ENCODE measurements at places on chromosomes 16 and 17.

DNA sequence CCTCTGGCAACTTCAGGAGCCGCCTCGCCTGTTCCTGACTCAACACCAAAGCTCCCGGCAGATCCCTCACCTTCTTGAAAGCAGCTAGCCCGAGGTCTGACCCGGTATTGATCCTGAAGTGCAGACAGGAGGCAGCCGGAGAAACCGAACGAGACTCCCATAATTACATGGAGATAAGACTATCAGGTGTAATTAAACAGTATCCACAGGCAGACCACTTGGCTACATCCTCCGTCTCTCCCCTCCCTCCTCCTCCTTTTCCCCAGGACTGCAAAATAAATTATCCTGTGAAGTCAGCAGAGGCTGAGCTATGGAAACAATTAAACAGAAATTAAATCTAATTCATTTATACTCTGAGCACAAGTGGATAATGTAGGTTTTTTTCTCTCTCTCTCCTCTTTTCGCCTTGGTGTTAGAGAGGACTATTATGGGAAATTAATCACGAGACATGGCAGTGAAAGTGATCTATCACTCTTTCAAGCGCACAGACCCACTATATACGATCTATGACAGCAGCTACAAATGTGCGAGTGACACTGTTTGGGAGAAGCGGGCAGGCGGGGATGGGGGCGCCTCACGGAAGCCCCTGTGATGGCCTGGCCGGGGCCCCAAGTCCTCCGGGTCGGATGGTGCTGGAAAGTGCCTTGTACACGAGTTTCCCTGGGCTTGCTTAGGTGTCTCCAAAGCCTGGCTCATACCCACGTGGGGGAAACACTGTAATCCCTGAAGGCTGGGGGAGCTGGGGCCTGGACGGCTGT lies 92.8 kb downstream of the RBFOX3 start:
- DNase-seq: no peak

DNA sequence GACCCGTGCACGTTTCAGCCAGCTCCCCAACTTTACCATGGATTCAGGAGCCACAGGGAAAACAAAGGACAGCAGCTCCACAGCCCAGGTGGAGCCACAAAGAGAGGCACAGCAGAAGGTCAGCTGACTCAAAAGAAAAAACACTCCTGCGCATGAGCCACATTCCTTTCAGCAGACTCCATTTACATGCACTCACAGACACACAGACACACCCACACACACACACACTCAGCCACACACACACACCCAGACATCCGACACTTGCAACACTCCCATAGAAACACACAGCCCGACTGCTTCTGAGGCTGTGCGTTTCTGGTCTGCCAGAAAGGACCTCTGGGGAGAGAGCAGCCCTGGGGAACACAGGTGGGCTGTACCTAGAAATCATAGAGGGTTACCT lies 2335.5 kb downstream of the TP53TG3F start:
- no peak for DNase-seq

- peak; percentile 15 for DNase-seq
Observed at GRCh38 chr16:29962344-29962994, 590 bp downstream of the TMEM219 start.

DNA sequence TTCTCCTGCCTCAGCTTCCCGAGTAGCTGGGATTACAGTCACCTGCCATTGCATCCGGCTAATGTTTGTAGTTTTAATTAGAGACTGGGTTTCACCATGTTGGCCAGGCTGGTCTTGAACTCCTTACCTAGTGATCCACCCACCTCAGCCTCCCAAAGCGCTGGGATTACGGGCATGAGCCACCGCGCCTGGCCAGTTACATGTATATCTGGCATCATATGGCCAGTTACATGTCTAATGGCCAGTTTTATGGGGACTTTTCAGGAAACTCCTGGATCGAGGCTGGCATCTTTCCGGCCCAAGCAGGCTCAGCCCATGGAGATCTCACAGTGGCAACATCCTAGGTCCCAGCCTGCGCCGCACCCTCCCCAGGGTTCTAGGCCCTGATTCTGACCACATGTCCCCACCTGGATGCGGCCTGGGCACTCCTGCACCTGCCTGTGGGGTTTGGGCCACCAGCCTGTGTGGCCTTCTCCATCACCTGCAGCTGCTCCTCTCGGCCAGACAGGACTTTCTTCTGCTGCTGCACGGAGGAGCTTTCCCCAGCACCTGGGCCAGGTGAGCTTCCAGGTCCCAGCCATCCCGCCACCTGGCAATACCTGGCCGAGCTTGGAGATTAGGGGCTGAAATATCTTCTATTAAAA lies 1.3 kb upstream of the CIAO3 start:
- no peak for DNase-seq

- DNase-seq: no peak
Observed at GRCh38 chr17:5757314-5757907, 173.1 kb upstream of the NLRP1 start.

- no peak for DNase-seq
Observed at GRCh38 chr17:29246628-29247027, at the start of gene CRYBA1. TSS of gene CRYBA1 (plus strand) at chr17:29246859. CDS start at chr17:29246864, 5 bp downstream.

DNA sequence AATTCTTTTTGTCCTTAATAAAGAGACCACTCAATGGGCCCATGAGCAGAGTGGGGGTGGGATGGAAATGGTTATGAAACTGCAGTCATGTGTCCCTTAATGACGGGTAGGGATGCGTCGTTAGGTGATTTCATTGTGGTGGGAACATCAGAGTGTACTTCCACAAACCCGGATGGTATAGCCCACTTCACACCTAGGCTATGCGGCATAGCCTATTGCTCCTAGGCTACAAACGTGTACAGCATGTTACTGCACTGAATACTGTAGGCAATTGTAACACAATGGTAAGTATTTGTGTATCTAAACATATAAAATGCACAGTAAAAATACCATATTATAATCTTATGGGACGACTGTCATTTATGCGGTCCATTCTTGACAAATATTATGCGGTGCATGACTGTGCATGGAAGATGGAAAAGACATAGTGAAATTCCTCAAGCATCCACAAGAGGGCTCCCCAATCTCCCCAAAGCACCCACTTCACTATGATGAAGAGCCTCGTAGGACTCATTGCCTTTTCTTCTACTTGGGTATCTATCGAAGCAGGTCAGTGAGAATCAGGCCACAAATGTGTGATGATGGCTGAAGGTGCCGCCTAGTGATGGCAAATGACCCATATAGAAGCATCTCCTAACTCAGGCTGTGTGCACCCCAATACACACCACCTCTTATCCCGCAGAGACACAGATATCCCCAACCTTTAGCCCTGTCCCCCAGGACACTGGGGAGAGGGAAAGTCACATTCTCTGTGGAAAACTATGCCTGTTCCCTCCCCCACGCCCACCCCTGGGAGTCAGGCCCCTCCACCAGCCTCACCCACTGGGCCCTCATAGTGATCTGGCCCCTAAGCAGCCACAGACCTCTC lies 43.5 kb downstream of the TBX21 start:
- DNase-seq: peak; percentile 28

DNA sequence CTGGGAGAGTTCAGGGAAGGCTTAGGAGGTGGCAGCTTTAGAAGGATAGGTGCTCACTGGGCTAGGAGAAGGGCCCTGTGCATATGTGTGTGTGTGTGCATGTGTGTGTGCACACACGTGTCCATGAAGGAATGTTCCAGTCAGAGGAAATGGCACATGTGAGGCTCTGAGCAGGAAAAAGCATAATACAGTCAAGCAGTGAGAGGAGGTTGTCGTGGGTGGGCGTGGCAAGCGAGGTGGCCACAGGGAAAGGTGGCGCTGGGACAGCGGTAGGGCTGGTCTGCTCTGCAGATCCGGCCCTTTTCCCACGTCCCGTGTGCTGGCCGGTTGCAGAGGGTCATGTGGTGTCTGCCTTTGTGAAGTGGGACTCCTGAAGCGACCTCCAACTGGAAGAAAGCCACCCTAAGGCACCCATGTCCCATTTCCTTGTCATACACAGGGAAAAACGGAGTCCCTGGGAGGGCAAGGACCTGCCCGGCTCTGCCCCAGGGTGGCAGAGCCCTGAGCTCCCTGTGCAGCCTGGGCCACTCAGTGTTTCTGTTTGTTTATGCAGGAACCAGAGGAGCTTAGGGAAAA lies 40.1 kb downstream of the NT5M start:
- DNase-seq: no peak

DNA sequence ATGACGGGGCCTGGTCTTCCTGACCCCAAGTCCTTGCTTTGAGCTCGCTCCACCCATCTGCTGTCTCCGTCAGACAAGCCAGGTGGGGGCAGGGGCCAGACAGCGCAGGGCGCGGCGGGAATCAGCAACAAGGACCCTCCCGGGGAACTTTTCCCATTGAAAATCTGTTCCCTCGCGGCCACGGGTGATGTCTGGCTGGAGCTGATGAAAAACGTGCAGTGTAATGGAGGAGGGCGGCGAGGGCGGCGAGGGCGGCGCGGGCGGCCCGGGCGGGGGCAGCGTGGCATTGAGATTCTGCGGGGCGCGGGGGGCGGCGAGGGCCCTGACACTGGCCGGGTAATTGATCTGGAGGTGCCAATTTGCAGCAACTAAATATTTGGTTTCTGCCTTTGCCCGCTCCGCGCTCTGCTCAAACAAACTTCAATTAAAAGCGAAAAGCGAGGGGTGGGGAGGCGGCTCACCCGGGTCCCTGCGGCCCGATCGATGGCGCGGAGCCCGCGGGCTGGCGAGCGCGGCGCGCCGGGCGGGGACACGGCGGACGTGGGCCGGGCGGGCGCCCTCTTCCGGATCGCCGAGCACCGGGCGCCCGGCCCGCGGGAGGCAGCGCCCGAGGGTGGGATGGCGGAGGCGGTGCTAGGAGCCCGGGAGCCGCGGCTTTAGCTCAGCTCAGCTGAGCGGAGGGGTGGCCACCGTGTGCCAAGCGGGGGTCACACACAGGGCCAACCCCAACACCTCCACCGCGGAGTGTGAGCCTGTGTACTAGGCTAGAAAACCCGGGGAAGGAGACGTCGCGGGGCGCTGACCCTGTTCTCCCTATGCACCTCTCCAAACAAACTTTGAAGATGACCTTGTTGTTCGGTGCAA lies 32.4 kb downstream of the DCAKD start:
- peak; percentile 19 for DNase-seq

DNA sequence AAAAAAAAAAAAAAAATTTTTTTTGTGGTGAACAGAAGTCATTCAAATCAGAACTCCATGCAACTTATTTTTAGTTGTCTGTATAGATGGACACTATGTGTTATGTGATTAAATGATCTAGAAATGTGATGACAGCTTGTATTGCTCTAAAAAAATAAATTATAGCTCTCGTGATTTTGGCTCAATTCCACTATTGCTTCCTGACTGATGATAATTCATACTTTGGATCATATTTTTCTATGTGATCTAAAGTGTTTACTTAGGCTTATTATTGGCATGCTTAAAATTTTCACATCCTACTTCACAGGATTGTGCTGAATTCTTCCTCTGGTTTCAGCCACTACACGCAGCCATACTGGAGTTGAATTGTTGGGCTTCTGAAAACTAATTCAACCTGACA lies 76.8 kb downstream of the RPGRIP1L start:
- no peak for DNase-seq

DNA sequence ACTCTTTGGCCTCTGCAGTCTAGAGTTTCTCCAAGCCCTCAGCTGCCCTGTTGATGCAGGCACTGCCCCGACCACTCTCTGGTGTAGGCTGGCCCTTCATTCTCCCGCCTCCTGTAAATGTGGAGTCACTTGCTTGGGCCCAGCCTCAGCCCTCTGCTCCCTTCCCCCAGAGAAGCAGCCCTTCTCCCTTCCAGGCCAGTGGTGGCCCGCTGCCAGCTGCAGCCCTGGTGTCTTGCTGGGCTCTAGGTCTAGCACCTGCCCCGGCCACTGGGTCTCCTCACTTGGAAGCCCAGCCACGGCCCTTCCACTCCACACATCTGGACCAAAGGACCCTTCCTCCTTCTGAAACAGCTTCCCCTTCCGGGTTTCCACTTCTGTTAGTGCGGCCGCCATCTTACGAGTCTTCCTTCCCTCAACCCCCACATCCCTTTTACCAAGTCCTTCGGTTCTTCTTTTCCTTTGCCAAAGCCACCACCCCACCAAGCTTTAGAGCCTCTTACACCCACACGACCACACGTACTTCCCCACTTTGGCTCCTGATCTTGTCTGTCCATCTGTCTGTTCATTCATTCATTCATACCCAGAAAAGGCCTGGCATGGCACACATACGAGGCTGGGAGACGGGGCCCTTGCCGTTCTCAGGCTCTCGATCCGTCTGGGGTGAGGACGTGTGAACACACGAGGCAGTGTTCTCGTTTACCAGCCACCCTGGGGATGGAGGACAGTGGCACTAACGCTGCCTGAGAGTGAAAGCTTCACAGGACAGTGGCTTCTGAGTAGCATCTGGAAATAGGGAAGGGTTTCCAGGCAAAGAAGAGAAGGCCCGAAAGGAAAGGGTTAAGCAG lies 68.0 kb downstream of the ABR start:
- DNase-seq: no peak

- peak; percentile 95 for DNase-seq
Observed at GRCh38 chr17:17900615-17901520, 64.1 kb upstream of the SREBF1 start.

- no peak for DNase-seq
Observed at GRCh38 chr17:74868251-74868907, 4.4 kb downstream of the FDXR start.

GRCh38 chr17:17532991-17533390 lies 36.8 kb upstream of the RASD1 start:
- DNase-seq: no peak

DNA sequence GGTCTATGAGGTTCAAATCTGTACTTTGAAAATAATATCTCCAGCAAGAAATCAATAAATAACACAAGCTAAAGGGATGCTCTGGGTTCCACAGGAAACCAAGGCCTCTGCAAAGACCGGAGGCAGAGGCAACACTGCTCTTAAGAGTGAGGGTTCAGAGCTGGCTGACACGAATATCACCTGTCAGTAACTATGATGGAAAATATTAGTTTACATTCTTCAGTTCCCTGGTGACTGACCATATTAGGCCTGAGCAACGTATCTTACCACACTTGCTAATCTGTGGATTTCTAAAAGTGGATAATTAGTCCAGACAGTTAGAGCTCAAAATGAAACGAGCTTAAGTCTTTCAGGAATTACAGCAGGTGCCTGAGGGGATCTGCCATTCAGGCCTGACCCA lies 459.3 kb downstream of the HS3ST3B1 start:
- no peak for DNase-seq

DNA sequence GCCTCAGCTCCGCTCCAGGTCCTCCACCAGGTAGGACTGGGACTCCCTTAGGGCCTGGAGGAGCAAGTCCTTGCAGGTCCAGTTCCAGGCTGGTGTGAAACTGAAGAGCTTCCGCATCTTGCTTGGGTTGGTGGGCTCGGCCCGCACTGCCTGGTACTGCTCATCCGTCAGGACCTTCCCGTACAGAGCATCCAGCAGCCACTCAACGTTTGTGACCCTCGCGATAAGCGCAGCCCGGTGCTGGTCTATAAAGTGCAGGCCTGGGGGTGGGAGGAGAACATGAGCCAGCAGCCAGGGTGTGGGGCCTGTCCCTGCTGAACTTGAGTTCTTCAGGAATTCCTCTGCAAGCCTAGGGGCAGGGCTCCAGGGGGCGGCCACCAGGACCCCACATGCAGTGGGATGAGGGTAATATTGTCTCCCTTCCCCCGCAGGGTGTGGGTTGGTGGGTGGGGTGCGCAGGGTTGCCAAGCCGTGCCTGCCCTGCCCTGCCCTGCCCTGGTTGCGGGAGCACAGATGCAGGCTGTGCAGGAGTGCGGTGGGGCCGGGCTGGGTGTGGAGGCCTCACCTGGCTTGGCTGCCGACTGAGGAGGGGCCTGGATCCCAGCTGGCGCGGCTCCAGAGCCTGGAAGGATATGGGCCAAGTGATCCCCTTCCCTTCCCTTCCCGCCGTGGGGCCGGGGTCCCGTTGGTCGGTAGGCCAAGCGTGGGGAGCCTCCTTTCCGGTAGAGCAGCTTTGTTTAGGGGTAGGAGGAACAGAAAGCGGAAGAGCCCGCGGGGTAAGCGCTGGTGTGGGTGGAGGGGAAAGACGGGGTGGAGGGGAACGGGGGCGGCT lies 762 bp downstream of the PYCARD start:
- no peak for DNase-seq

Data from stromal cell of bone marrow (primary cell).